ENCODE measurements at places on chromosomes 7 and 10.

GRCh38 chr7:158414002-158414401 is 173.6 kb downstream of the PTPRN2 start:
- no peak for DNase-seq

DNA sequence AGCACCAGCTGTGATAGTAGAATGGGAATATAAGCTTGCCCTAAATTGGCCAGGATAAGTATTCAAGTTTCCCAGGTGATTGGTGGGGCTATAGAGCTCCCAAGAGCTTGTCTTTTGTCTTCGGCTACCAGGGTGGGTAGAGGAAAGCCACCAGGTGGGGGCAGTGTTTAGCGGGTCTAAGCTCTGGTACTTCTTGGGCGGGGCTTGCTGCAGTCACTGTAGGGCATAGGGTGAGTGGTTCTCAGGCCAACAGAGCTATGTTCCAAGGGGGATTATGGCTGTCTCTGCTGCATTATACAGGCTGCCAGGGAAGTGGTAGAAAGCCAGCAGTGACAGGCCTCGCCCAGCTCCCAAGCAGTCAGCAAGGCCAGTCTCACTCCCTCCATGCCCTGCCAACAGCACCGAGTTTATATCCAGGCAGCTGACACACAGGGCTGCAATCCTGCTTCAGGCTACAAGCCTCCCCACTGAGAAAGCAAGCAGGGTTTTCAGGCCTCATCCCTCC is 110.7 kb downstream of the ZNF467 start:
- peak; percentile 72 for DNase-seq

DNA sequence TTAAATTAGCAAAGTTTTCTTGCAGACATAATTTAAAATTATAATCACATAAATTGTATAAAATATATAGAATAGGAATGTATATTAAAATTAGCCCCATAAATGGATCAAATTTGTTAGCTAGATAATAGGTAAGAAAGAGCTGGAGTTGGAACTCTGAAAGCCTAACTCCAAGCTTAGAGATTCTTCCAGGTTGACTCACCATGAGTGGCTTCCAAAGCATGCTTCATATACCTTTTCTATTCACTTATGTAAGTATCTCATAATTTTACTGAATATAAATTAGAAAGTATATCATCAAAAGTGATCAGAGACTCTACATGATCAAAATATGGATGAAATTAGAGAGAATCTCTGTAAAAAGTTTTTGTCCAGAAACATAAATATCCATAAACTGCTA is 320.7 kb upstream of the MAGI2 start:
- no peak for DNase-seq

DNA sequence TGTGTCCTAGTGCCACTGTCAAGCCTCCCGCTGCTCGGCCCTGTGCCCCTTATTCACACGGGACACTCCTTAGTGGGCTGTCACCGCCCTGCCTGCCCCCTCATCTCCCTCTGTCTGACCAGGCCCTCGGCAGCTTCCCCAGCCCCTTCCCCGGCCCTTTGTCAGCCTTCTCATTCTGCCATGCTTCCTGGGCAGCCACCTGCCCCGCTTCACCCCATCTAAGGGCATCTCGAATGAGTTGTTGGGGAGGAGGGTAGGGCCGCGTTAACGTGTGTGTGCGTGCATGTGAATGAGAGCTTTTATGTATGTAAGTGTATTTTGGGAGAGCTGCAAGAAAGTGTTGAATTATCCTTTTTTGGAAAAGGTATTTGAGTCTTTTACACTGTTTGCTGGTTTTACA is 49.7 kb downstream of the GTF2I start:
- DNase-seq: no peak

DNA sequence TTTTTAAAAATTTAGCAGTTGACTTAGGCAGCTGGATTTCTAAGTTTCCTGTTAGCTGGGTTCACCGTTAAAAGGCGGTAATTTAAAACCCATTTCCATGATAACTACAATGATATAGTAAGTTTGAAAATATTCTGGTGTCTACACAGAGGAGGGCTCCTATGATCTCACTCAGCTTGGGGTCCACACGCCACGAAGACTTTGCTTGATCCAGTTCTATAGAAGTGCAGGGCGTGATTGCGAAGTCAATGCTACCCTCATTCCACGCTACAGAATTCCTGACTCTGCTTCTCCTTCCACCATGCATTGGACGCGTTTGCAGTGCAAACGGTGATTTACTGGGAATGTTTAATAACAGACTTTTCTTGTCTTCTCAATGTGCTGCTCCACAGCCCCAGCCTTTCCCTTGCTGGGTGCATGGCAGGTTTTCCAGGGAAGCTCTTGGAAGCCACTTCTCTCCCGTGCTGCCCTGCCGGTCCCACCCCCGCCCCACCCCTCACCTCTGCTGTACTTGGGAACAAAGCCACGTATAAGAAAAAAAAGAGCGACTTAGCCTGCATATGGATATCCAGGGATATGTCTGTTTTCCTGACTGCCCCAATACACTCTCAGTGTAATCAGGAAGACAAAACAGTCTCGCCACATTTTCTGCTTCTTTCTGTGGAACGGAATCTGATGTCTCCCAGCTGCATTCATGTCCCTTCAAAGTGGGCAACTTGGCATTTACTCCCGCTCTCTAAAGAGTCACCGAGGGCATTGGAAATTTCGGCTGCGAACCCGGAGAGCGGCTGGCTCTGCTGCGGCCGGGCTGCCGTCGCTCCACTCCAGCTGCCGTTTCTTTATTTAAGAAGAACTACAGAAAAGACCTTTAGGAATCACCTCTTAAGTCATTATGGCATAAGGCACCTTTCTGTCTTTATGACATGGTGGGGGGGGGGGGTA is 434.4 kb upstream of the MGMT start:
- no peak for DNase-seq

- DNase-seq: no peak
These were observed 873.9 kb upstream of the MBL2 start for GRCh38 chr10:53646525-53646924.

DNA sequence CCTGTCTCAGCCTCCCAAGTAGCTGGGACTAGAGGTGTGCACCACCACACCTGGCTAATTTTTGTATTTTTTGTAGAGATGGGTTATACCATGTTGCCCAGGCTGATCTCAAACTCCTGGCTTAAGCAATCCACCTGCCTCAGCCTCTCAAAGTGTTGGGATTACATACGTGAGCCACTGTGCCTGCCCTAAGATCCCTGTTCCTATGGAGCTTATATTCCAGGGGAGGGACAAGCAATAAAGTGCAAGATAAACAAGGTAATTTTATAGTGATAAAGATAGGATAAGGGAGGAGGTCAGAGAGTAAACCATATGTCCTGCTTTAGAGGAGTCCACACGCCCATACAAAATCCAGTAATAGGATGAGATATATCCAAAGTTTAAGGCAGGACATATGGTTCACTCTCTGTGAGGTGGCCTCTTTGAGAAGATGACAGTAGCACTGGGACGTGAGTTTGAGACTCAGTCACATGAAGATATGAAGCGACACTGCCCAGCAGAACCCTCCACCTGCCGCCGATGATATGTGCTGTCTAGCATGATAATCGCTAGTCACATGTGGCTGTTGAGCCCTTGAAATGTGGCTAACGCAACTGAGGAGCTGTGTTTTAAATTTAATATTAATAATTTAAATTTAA is 113.5 kb upstream of the PDCD4 start:
- no peak for DNase-seq

GRCh38 chr7:70477036-70478010 is 654.6 kb upstream of the GALNT17 start:
- DNase-seq: no peak

DNA sequence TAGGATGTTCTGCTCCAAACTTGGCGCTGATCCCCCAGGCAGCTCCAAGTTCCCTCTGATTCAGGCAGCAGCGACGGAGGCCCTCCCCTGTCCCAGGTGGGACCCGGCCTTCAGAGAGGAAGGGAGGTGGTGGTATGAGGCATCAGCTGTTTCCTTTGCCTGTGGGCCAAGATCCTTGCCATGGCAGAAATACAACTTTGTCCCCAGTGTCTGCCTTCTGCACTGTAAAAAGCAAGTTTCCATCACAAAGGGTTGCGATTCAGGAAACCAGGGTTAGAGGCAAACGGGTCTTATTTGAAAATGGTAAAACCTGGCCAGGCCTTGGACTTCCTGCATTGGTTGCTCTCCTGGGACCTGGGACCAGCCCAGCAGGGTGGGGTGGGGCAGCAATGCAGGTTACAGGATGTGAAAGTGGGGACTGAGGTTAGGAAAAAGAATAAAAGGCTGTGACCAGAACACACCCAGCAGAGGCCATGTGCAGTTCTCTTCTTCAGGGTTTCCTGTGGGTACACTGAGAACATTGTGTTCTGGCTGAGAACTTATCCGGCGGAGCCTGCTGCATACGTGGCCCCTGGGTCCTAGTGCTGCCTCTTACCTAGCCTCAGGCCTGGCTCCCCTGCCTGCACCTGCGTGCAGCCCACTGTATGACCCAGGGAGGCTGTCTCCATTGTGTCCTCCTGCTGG is 25.1 kb upstream of the DDIT4 start:
- peak; percentile 24 for DNase-seq

- DNase-seq: no peak
These were observed 72.5 kb downstream of the NT5C2 start for GRCh38 chr10:103120546-103120945.

DNA sequence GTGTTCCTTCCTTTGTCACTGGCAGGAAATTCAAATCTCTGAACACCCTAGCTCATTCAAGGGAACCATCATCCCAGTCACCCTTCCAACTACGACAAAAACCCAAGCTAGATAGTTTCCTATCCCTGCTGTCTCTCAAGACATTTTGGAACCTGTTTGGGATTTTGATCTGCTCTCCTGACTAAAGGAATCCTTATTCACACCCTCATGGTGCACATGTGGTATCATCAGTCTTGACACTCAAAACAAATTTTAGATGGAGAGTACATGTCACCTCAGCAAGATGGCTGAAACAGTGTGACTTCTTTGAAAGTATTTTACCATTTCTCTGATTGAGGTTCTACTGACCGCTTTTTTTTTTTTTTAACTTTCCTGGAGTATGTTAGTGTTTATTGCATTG is 234.3 kb upstream of the TMEM229A start:
- DNase-seq: no peak

DNA sequence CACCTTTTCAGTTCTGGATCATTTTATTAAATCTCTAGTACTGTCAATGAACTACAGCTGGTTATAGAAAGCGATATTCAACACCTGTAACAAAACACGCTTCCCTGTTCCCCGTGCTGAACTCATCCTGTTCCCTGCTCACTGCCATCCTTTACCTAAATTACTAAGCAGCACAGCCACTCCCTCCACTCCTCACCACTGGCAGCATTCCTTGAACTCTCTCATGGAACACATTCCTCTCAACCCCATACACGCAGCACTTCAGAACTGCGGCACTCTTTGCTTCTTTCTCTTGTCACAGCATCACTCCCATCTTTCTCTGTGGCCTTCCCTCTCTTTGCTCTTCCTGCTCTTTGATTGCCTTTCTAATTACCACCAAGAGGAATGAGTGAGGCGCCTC is 27.4 kb downstream of the RELN start:
- DNase-seq: no peak

DNA sequence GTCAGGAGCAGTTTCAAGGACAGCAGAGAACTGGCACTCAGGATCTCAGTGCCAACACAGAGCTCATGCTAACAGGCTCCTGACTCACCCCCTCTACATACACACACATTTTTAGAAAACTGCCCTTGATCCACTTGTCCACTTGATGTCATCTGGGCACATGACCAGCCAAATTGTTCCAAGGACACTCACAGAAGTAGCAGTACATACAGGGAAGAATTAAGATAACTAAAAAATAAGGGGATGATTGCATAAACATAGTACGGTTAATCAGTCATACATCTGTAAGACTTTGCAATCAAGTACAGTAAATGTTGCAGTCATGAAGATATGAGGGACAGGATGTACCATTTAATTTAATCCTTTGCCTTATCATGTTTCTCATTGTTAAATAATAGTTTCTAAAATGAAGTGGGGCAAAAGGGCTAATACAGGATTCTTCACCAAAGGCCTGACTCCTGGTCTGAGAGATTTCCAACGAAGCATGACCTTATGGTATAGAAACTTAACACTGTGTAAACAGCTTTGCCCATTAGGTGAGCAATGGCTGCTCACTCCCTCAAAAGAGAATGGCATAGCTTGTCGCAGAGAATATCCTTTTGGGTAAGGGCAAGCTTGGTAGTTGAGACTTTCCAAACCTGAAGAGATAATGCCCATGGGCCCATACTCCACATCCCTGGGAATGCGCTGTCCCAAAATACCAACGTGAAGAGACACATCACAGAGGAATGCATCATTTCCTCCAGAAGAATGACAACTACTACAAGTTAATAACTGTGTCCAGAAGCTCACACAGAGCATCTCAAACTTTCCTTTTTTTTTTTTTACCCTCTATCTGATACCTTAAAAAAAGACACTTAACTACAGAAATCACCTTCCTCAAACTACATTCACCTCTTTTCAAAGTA is 94.1 kb downstream of the ARMH3 start:
- DNase-seq: no peak

GRCh38 chr7:46710927-46711326 is 789.9 kb upstream of the IGFBP3 start:
- no peak for DNase-seq

DNA sequence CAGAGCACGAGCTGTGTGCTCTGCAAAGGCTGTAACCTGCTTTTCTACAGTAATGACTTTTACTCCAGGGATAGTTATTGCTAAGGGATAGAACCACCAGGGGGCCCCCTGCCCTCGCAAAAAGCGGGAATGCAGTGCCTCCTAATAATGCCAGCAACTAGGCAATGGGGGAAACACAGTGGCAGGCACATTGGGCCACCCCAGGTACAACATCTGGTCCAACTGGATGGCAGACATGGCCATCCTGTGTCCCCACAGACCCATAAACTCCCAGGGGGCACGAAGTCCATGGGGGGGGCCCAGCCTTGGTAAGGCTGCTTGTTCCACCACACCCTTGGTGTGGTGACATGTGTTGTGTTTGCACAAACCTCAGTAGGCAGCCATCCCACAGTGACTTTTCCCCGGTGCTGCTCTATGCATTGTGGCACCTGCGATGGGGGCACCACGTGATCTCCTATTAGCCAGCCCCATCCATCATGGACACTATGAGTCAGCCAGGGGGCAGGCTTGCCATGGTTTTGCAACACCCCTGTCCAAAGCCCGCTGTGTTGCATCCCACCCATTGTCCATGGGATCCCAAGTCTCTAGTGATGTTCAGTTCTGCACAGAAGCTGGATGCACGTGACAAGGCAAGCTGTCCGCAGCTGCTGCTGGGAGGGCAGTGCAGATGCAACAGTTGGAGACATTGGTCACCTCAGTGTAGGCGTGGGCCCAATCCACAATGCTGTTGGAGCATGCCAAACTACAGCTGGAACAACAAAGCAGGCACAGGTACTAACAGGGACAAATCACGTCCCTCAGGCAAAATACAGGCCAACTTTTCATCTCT is 84.0 kb downstream of the ANLN start:
- DNase-seq: peak; percentile 27

Data from AML-193 (cell line).